ENCODE measurements at places on chromosomes 13 and 19. TPM values are rescaled to one million over a fixed set of nuclear protein-coding genes. Genes with fewer than 3 reads are reported as not detected.

GRCh38 chr13:111505175-111505777 is 184.8 kb downstream of the TEX29 start:
- no peak for DNase-seq

GRCh38 chr19:2536461-2536860 is 60.5 kb downstream of the GADD45B start:
- no peak for DNase-seq

GRCh38 chr19:10870501-10870954 is 825 bp upstream of the CARM1 start:
- no peak for DNase-seq

PEAK3 gene
- total RNA-seq, result 5.2 TPM

OVOL3 gene
- total RNA-seq, result not detected

DNA sequence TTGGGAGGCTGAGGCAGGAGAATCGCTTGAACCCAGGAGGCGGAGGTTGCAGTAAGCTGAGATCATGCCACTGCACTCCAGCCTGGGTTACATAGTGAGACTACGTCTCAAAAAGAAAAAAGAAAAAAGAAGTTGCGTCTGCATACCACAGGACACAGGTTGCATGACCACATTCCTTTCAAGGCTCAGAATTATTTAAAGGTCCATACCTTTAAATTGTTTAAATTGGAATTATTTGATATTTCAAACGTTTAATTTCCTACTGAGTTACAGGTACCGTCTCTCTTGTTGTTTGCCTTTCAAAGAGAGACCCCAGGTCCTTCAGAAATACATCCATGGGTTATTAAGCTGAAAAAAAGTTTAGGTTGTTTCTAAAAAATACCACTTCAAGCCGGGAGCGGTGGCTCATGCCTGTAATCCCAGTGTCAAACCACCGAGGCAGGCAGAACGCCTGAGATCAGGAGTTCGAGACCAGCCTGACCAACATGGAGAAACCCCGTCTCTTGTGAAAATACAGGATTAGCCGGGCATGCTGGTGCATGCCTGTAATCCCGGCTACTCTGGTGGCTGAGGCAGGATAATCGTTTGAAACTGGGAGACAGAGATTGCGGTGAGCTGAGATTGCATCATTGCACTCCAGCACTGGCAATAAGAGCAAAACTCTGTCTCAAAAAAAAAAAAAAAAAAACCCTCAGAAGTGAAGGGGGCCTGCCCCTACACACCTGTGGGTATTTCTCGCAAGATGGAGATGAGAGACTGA is 18.6 kb downstream of the ZNF816 start:
- no peak for DNase-seq

DNA sequence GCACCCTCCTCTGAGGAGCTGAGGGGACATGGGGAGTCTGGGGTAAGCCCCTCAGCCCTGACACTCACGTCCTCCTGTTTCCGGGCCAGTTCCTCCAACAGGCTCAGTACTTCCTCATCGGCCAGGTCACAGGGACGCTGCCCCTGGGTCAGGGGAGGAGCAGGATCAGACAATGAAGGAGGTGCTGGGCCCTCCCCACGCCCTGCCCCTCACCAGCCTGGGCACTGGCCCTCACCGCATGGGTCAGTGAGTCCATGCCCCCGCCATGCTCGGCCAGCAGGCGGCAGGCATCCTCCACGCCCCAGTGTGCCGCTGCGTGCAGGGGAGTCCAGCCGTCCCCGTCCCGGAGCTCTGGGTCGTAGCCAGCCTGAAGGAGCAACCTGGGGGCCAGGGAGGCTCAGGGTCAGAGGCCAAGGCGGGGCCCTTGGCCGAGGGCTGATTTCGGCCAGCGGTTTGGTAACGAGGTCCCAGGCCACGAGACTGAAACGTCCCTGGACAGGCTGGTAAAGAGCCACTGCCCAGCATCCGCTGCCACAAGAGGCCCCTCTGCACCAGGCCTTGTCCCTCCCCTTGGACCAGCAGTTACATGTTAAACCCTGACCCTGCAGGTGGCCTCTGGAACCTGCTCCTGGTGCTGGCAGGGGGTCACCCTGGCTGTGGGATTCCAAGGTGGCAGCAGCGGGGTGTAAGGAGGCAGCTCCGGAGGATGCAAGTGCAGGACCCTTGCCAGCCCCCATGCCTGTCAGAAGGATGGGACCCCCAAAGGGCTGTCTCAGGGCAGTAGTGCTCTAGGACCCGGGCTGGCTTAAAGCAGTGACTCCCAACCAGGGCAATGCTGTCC is 18.5 kb downstream of the PPP1R12C start:
- DNase-seq, result peak; percentile 83

DNA sequence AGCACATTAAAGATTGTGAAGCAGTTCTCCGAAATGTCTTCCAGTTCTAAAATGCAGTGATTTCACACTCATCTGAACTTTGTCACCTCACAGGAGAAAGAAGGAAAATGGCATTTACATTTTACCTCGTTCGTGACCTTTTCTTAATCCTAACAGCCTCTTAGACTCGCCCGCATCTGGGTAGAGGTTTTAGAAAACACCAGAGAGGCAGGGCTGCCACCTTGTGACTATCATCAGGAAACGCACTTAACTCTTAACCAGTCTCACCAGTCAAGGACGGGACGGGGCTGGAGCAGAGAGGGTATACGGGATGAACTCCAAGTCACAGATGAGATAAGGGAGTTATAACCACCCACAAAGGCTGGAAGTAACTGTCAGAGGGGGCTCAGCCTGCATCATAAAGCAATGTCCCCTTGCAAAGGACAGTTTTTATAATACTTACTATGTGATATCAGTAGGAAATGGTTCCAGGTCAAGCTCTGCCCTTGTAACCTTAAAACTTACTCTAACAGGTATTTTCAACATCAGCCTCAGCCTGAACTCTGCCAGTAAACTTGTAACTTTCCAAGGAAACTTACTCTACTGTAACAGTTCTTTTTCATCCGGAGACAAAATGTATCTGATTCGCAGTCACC is 8.6 kb upstream of the CEACAM6 start:
- DNase-seq, result peak; percentile 80

- no peak for DNase-seq
Measured at GRCh38 chr19:18446811-18447359, 9.0 kb upstream of the ISYNA1 start.

All from upper lobe of left lung (tissue), 6 donors.